ENCODE measurements at places on chromosomes 12 and 14.

DNA sequence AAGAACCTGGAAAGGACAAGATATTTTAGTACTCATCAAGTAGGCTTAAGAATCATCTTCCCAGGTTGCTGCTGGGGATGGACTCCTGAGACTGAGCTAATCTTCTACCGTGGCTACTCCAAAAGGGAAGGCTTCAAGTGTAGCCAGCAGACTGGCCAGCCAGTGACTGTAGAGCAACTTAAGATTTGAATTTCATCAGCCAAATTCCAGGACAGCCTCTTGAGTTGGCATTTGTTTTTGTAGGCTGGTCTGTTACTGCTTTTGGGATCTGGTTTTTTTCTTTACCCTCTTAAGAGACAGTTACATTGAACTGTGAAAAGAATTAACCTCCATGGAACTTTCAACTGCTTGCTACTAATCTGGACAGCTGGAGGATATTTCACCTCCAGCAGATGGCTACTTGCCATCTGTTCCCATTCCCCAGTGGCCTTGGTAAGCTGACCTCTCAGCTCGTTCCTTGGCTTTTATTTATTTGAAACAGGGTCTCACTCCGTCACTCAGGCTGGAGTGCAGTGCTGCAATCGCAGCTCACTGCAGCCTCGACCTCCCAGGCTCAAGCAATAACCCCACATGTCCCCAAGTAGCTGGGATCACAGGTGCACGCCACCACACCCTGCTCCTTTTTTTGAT, 20.7 kb downstream of the VTI1B start:
- DNase-seq: no peak

DNA sequence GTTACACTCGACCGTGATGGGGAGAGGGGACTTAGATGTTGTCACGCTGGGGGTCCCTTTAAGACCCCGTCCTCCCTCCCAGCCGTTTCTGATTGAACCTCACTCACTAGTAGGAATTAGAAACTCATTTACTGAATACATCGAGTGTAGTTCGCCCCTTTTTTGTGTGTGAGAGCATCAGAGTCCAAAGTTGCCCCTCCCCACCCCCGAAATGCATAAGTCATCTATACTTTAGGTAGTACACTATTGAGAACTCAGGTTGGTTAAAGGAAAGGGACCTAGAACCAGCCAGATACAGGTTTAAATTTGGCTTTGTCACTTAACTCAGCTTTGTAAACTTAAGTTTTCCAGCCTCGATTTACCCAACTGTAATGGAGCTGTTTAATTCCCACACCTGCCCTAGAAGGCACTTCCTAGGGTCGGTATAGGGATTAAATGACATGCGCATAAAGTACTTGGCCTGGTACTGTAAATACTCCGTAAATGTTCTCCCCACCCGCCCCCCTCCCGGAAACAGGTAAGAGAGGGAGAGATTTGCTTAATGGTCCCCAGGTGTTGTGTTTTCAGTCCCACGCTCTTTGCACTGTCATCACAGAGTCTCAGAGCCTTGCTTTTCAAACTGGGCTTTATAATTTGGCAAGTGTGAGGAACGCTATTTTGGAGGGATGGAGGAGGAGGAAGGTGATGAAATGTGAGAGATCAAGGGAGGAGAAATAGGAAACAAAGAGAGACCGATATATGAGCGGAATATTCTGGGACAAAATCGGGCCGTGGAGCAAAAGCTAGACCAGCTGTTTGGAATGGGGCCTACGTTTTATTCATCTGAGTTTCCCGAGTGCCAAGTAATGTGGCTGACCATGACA, 897 bp downstream of the SUDS3 start:
- DNase-seq: no peak

GRCh38 chr12:105239304-105239703, 3.3 kb upstream of the APPL2 start:
- DNase-seq: no peak

DNA sequence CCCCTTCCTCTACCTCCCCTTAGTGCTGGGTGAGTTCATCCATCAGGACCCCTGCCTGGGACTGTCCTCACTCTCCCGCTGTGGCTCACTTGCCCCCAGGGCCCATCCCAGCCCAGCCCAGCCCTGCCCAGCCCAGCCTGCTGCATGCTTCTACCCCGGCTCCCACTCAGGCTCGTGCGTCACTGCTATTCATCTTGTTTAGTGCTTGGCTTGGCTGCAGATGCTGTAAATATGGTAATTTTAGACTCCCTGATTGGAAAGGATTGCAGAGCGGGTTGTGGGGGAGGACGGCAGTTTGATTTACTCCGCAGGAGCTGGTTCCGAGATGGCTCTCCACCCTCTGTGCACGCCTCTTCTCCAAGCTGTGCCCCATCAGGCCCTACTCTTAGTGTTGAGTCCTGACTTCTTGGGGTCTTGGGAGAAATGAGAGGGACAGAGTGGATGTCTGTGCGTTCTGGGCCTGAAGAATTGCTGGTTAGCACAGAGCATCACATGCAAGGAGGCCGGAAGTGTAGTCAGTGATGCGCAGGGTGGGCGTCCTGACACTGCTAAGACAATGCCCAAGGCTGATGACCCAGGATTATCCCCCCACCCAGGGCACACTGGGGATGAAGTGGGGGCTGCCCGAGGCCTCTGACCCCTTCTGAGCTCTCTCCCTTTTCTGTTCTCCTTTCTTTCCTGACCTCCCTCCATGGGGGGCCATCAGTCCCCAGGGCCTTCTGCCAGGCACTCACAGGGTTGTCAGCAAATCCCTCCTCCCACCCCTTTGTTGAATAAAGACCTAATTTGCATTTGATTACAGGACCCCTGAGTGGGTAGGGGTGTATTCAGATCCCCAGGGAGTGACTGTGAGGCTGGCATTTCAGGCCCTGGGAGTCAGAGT, 244.4 kb downstream of the ZFP36L1 start:
- no peak for DNase-seq

GRCh38 chr12:13167226-13167625, 29.3 kb upstream of the EMP1 start:
- DNase-seq: no peak

DNA sequence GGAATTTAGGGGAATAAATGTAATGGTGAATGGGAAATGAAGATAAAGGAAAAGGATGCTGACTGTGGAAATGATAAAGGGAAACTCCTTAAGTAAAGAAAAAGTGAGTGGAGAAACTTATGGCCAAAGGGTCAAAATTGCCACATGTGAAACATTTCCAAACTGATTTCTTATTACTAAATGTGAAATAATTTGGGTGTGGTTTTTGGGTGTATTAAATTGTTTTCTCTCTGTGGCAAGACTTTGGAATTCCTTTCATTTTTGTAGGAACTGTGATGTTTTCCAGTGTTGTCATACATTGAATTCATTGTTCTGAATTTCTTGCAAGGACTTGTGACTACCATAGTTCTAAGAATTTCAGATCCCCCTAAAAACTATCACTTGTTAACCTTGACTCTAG, 1891.5 kb upstream of the SEL1L start:
- no peak for DNase-seq

DNA sequence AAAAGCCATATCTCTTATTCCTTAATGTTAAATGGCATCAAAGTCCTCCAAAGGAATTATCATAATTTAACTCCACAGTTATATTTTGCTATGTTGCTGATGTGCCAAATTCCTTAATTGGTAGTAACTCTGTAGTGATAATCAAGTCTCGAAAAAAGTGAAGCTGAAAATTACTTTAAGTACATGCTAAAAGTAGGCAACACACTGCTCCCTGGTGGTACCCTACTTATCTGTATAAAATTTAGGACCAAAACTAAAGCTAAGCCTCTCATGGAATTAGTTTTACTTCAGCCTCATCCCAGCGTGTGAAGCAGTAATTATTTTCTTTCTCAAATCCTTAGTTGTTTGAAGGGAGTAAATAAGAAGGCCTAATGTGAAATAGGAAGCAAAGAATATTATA, 132.8 kb downstream of the TTLL5 start:
- no peak for DNase-seq

DNA sequence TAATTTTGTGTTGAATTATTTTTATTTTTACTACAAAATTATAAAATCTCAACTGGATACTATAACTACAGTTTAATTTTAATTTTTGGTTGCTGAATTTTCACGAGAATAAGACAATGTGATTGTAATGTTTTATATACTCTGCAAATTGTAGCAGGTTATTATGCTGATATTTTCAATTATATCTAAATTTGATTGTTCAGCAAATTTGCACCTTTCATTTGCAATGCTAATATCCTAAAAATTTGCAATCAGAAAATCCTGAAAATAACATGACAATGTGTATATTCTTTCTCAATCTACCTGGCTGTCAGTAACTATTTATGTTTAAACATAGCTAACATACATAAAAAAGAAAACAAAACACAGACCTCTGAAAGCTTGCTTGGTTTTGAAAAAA, 932.2 kb upstream of the LRFN5 start:
- DNase-seq: no peak

DNA sequence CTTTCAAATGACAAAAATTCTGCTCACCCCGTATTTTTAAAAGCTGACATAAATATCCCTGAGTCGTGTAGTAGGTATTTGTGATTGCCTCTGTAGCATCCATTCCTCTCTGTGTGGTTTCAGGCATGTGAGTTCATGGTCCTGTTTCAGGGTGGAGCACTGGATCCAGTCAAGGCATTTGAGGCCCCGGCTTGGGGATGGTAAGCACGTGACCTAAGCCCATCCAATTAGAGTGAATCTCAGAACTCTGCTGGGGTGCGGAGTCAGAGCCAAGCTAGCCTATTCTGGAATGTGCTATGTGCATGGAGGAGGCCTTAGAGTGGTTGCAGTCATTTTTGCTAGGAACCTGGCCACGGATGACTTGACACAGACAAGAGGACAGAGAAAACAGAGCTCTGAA, 4.3 kb upstream of the CSRP2 start:
- no peak for DNase-seq

GRCh38 chr14:101225157-101226152, 321.9 kb upstream of the RTL1 start:
- no peak for DNase-seq

- DNase-seq: no peak
Measured at GRCh38 chr14:103656031-103656755, 27.2 kb downstream of the KLC1 start.

- DNase-seq: no peak
Measured at GRCh38 chr12:131445184-131445774, 265.6 kb upstream of the SFSWAP start.

GRCh38 chr12:83065562-83065961, 378.9 kb downstream of the TMTC2 start:
- DNase-seq: no peak

DNA sequence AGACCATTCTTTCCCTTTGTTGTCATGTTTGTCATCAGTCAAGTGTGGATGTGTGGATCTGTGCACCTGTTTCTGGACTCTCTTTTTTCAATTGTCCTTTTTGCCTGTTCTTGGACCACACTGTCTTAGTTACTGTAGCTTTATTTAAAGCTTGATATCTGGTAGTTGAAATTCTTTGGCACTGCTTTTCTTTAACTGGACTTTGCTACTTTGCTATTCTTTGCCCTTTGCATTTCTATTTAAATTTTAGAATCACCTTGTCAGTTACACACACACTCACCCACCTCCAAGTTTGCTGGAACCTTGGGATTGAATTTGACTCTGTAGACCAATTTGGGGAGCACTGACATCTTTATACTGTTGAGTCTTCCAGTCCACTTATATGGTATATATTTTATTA, 61.5 kb downstream of the VRK1 start:
- no peak for DNase-seq

DNA sequence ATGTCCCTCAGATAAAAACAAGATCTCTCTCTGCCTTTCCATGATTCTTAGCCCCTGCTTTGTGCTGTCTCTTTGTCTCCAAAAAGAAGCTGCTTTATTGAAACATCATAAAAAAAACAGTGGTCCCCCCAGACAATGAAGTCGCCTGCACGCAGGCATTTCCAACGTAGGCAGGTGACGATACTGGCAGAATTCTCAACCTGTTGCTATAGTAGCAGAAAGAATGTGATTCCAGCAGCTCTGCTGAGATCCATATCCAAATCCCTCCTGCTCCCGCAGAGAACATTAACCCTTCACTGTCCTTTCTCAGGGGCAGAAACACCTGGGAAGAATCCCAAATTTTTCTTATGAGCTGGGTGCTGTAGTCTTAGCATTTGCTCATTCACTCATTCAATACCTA, 84.8 kb downstream of the STON2 start:
- DNase-seq: no peak

DNA sequence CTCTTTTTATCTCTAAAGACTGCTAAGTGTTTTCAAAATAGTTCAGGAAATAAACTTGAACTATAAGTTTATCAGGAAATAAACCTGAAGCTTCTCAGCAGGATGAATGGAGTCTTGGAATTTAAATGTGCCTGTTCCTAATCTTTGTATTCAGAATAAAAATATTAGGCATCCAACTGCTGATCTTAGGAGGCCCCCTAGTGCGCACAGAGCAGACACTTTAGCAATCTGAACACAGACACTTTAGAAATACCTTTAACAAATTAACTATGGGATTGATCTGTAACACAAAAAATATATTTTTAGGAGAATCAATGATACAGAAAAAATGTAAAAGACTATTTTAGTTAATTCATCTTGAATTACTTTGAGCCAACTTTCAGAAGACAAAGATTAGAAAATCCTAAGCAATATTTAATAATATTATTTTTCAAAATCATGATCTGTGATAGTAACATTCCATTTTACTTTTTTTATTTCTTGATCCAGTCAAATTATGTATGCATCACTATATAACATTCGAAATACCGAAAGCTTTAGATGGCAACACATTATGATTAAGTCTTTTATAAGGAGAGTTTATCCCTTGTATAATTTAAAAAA, 80.9 kb downstream of the SLC41A2 start:
- DNase-seq: no peak

DNA sequence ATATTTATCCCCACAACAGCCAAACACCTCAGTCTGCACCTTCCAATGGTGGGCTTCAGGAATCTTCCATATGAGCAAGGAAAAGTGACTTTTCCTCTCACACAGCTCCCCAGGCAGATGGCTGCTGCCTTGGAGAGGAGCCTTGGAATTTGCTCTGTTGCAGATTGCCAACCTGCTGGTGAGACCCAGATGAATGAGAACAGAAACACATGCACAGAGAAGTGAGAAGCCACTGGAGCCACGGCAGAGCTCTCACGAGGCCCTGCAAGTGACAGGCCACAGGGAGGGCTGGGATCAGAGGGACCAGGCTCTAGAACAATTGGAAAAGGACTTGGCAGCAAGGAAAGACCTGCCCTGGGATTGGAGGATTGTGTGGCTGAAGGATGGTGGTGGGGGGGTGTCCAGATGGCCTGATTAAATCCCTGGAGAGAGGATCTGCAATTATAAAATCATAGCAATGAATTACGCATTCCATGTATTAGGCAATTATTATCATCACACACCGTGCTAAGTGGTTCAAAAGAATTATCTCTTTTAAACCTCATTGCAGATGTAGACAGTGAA, 84.9 kb upstream of the PWP1 start:
- DNase-seq: no peak

Data from stimulated activated CD4-positive, alpha-beta T cell treated with anti-CD3 and anti-CD28 coated beads, TNF-alpha, amount 100 ng/mL, for 1 hour (primary cell).